ENCODE measurements at places on chromosomes 5 and 9.

DNA sequence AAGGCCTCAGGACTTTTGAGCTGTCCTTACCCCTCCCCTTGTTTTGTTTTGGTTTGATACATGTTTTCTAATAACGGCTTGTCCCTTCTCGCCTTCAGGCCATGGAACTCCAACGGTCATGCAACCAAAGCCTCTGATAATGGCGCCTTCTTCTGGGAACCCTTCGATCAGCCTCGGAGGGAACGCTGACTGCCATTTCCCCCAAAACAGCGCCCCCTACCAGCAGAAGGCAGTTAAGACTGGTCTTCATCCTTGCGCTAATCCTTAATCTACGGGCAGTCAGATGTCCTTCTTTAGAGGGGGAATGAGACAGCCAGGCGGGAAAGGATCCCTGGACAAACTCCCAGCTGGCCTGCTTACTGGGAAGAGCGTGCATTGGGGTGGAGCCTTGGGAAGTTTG is 276.6 kb downstream of the ICE1 start:
- no peak for DNase-seq

DNA sequence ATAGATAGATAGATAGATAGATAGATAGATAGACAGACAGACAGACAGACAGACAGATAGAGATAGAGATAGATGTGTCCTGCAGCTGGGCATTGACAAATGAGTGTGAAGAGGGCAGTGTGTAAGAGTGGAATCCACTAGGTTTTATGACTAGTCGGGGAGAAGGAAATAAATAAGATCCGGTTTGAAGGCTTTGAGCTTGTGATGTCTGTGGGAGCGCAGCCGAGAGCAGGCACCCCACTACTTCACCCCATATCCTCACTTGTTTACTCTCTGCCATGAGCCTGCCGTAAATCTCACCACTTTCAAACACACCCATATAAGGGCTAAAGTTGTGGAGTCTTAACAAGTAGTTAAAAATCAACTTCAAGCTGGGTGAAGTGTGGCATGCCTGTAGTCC is 1.4 kb upstream of the SUSD1 start:
- DNase-seq: no peak

DNA sequence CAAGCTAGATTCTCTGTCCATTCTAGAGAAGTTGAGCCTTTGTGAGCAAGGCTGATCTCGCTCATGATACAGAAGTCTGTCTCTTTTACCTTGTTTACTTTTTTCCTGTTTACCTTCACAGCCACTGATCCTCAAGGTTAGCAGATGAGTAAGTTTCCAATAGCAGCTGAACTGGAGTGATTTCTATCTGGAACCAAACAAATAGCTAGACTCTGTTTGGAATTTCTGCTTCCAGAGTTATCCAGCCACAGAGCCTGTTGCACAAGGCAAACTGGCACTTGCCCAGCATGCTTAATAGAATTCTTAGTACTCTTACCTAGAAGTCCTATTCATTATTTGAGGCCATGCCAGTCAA is 12.8 kb upstream of the PANK3 start:
- DNase-seq: no peak

DNA sequence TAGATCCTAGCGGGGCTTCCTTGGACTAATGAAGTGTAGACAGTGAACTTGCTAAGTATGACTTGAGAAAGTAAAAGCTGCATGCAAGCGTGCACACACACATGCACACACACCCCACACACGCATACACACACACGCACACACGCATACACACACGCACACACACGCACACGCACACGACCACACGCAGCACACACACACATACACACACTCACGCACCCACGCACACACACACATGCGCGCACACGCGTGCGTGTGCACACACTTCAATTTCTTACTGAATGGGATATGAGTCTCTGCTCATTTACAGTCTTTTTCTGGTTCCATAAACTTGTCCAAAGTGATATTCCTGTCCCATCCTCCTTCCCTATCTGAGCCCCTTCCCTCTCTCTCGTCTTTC is 41.2 kb downstream of the MSX2 start:
- no peak for DNase-seq

DNA sequence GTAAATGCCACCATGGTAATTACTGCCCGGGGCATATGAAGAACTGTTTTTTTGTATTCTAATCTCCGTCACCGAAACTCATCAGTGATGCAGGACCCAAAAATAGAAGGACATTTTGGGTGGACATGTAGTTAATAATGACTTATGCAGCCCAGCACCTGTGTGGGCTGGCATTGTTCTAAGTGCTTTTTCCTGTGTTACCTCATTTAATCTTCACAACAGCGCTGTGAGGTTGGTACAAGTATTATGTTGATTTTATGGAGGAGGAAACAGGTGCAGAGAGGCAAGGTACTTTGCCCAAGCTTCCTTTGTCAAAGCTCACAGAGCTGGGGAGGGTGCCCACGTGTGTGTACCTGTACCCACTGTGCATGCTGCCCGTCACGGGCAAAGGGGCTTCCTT is 58.4 kb downstream of the DAPK1 start:
- no peak for DNase-seq

DNA sequence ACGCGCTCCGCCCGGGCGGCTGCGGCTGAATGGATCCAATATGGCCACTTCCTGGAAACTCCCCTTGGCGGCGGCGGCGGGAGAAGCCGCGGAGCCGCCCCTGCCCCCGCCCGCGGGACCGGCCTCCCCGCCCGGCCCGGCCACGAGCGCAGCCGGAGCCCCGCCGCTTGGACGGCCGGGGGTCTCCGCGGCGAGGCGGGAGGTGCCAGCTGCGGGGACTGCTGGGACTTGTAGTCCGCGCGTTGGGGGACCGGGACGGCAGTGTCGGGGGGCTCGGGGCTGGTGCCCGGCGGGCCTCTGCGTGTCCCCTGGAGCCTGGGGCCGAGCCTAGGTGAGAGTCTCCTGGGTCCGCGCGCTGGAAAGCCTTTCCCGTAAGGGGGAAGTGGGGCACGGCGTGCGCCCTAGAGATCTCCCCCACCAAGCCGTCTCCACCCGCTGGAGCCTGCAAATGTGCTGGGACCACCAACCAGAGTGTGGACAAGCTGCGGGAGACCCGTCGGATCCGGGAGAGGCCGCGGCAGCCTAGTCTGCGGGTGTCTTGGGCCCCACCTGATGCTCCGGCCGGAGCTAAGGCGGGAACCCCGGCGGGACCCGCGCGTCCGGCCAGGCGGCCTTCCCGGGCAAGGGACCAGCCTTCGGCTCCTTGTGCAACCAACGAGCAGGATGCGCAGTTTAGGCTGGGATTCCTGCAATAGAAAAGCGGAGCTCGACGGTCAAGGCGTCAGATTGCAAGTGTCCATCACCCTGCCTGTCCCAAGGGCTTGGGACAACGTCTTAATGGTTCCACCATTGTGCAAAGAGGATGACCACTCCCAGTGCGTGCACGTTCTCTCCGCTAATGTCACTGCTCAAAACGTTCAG is at the start of gene SEPTIN8:
Gene SEPTIN8 (minus strand): TSS at position 31 of the 861 bp plus-strand sequence. CDS start 102 bp downstream, outside the sequence.
- DNase-seq: peak; percentile 43

- DNase-seq: no peak
These were observed 33.6 kb upstream of the HSD17B4 start for GRCh38 chr5:119418606-119419100.
